ENCODE measurements at places on chromosomes 3 and 15. TPM values are rescaled to one million over a fixed set of nuclear protein-coding genes. Genes with fewer than 3 reads are reported as not detected.

The FOXB1 gene
- total RNA-seq, result 0.05 TPM

The GOLGA8Q gene
- 0.42 TPM for total RNA-seq

The EXD1 gene
- total RNA-seq, result 0.09 TPM

The RSL24D1 gene
- 144 TPM for total RNA-seq

The TIGIT gene
- 5.8 TPM for total RNA-seq

The THAP10 gene
- 0.52 TPM for total RNA-seq

The EIF4A2 gene
- 530 TPM for total RNA-seq

The LXN gene
- total RNA-seq, result 21.9 TPM

The ANKUB1 gene
- not detected for total RNA-seq

The MED12L gene
- 1.7 TPM for total RNA-seq

The SLC22A14 gene
- 0.05 TPM for total RNA-seq

The RAB43 gene
- total RNA-seq, result 12.8 TPM

The TTLL13 gene
- 0.14 TPM for total RNA-seq

The STAB1 gene
- total RNA-seq, result 19.5 TPM

The KBTBD13 gene
- under 0.01 TPM for total RNA-seq

The ARNT2 gene
- 1.4 TPM for total RNA-seq

The CCDC14 gene
- total RNA-seq, result 57.3 TPM

The GREM1 gene
- 0.14 TPM for total RNA-seq

The OIP5 gene
- 19.5 TPM for total RNA-seq

The INSYN1 gene
- 0.61 TPM for total RNA-seq

The NR2F2 gene
- 2.0 TPM for total RNA-seq

The CLDN18 gene
- 0.28 TPM for total RNA-seq

The SPG11 gene
- total RNA-seq, result 48.0 TPM

The RYR3 gene
- total RNA-seq, result 1.4 TPM

The CD86 gene
- total RNA-seq, result 13.8 TPM

The FBLN2 gene
- total RNA-seq, result 15.3 TPM

The FAM131A gene
- total RNA-seq, result 3.4 TPM

The ARHGAP11A gene
- 25.2 TPM for total RNA-seq

The GPR15 gene
- total RNA-seq, result 0.47 TPM

The CADPS gene
- 2.3 TPM for total RNA-seq

The CMTM6 gene
- 56.2 TPM for total RNA-seq

The SLC51B gene
- total RNA-seq, result not detected

The CTDSPL gene
- total RNA-seq, result 4.4 TPM

The NTRK3 gene
- total RNA-seq, result 0.57 TPM

The IQCF5 gene
- total RNA-seq, result not detected

The OXTR gene
- 0.80 TPM for total RNA-seq

The ACKR2 gene
- 0.14 TPM for total RNA-seq

The GOLGA8H gene
- 0.33 TPM for total RNA-seq

All from thymus (tissue), 14 donors.